Kidney (tissue), 22 donors: ENCODE measurements at places on chromosomes 4 and X.

DNA sequence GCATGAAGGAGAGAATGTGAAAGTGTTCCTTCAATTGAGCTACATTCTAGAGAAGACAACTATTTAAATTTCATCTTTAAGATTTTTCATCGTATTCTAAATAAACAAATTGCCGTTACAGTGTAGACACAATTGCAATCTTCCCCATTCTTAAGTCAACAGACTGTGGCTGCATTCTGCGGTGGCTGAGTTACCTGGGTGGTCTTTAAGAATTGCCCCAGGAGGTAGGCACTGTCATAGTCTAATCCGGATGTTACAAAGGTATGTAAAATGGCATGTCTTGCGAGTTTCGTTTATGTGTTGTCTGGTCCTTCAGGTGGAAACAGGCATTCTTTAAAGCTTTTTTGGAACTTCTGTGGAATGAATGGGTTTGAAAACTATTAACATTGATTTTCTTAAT is 586.1 kb upstream of the PITX2 start:
- no peak for DNase-seq

- no peak for DNase-seq
Measured at GRCh38 chr4:135485371-135485770, 1283.8 kb upstream of the PABPC4L start.

DNA sequence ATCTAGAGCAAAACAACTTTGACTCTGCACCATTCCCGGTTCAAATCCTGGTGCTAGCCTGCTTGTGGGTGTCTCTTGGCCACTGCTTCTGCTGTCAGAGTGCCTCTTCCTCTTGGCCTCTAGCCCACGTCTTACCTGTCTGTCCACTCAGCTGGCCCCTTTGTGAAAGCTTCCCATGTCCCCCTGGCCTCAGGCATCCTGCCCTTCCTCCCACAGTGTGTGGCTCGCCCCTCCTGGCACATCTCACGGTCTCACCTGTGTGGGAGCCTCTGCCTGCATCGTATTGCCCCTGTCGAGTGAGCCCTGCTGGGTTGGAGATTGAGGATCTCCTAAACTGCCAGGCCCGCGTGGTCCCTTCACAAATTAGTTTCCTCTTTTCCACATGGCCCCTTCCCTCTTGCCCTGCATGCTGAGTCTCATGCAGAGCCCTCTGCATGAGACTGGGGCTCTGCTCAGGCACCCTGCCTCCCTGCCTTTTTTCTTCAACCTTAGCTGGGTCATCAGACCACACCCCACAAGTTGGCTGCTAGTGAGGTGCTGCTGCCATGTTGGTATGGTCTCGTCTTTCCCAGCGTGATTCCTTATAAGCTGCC is 53.7 kb upstream of the TADA2B start:
- no peak for DNase-seq

- no peak for DNase-seq
Measured at GRCh38 chr4:183304067-183304466, 16.0 kb downstream of the CLDN22 start.

- DNase-seq: peak; percentile 75
Measured at GRCh38 chr4:151674804-151675391, 85.9 kb downstream of the GATB start.

- DNase-seq: no peak
Measured at GRCh38 chr4:5276475-5277075, 225.3 kb downstream of the STK32B start.

GRCh38 chr4:68183417-68183816 is 53.7 kb upstream of the TMPRSS11F start:
- DNase-seq: no peak

DNA sequence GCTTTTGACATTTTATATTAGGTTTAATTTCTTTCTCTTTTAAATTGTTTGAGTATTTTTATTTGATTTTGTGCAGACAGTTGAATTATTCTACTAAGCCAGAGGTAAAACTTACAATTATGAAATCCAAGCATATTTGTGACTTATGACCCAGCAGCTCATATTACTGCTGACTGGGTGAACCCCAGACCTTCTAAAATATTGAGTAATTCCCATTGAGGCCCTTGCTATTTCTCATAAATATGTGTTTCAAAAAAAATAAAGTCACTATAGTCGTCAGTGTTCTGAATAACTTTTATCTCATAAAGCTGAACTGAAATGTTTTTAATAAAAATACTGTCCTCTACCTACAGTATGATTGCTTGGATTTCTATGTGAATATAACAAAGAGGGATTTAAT is 303.1 kb downstream of the IQCM start:
- DNase-seq: no peak

DNA sequence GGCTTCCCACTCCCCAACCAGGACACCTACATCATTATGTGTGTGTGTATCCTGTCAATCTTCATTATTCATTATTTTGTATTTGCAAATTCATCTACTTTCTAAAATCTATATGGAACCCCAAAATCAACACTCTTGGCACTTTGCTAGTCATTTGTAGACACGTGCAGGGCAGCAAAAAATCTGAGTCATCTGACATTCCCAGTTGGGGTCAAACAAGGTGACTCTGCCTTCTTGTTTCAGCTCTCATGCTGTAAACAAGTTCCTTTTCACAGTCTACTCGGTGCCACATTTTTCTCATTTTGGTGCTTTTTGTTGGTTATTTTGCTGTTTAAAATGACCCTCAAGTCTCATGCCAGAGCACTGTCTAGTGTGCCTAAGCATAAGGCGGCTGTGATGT is 5.9 kb downstream of the MRFAP1L1 start:
- no peak for DNase-seq

DNA sequence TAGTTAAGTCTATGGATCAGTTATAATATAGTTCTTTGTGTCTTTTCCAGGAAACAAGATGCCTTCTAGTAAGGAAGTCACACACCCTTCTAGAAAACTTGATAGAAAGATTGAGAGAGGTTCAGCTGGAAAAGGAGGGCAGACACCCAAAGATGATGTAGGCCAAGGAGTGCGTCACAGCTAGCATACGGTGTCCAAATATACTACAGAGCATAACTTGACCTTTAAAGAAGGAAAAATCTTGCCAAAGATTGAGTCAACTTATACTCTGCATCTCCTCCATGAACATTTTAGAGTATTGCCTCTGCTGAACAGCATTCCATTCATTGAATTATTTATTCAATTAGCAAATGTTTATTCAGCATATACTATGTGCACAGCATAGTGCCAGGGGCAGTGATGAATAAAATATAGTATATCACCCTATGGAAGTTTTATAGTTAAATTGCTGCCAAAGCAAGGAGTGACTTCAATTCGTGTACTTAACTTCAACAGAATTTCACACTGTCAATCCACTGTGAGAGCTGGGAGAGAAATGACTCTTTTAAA is 51.9 kb upstream of the SLC6A14 start:
- DNase-seq: no peak
